LoVo (cell line): ENCODE measurements at places on chromosomes 11 and 22.

- DNase-seq, result no peak
These were observed 6.1 kb upstream of the A4GALT start for GRCh38 chr22:42726811-42727210.

DNA sequence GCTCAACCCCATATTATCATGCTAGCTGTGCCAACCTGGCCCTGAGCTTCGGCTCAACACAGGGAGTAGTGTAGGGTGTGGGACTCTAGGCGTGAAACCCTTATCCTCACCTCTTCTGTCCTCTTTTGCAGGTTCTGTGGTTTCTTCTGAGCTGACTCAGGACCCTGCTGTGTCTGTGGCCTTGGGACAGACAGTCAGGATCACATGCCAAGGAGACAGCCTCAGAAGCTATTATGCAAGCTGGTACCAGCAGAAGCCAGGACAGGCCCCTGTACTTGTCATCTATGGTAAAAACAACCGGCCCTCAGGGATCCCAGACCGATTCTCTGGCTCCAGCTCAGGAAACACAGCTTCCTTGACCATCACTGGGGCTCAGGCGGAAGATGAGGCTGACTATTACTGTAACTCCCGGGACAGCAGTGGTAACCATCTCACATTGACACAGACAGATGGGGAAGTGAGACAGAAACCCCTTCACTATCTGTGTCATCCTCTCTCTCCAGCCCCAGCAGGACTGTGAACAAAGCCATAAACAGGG is 76.4 kb downstream of the GGTLC2 start:
- no peak for DNase-seq

GRCh38 chr11:45233804-45234170 is 52.4 kb downstream of the SYT13 start:
- no peak for DNase-seq

DNA sequence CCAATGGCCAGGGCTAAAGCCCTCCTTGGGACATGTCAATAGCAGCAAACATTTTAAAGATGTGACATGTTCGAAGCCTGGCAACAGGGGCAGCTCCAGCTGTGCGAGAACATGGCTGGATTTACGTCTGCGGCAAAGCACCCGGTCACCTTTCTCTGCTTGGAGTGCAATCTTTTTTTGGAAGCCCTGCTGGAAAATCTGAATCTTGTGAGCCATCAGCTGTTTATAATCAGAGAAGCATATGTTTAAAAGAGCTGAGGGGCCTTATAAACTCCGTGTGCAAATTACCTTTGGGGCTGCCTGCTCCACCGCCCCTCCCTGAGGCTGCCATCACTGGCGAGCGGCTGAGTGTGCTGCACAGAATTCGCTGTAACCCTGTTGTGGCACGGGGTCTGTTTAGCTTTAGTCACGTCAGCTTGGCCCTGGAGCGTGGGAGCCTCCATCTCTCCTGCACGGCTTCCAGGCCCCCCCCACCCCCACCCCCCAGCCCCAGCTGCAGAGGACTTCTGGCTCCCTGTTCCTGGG is 9.0 kb upstream of the KCNQ1OT1 start:
- DNase-seq, result no peak

DNA sequence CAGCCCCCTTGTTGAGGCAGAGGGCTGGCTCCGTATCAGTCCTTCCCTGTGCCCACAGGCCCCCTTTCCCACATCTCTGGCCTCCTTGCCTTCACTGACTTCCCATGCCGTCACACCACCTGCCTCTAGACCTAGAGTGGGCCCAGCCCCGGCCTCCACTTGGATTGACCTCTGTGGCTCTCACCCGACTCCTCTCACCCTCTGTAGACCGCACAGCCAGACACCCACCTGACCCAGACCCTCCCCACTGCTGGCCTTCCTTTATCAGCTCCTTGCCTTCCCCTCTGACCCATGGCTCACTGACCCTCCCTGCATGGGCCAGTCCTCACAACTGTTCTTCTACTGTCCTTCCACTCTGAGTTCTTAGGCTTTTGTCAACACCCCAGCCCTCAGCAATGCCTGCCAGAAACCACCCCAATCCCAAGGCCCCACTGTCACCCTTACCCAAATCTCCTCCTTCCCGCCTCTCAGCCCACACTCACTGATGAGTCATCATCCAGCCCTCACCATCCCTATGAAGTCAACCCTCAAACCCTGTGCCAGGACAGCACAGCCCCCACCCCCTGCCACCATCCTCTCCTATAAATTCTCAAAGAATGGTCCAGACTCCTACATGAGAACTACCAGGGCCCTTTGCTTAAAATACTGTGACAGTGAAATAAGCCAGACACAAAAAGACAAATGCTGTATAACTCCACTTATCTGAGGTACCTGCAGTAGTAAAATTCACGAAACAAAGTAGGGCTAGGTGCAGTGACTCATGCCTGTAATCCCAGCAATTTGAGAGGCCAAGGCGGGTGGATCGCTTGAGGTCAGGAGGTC is 53.4 kb downstream of the SCGB1A1 start:
- peak; percentile 53 for DNase-seq

DNA sequence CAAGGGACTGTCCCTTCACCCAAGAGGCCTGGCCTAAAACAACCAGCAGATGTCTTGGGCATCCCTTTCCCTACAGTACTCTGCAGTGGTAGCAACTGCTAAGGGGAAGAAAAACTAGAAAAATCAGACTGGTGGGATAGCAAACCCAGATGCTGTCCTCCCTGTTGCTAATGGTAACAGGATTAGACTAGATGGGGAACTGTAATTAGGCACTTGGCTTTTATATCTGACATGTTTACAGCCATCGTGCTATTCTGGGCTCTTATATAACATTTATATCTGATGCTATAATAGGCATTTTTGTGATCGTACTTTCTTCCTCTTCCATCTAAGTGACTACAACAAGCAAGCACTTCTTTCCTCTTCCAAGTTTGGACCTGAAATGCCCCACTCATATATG is 316.7 kb downstream of the DLG2 start:
- DNase-seq, result no peak

DNA sequence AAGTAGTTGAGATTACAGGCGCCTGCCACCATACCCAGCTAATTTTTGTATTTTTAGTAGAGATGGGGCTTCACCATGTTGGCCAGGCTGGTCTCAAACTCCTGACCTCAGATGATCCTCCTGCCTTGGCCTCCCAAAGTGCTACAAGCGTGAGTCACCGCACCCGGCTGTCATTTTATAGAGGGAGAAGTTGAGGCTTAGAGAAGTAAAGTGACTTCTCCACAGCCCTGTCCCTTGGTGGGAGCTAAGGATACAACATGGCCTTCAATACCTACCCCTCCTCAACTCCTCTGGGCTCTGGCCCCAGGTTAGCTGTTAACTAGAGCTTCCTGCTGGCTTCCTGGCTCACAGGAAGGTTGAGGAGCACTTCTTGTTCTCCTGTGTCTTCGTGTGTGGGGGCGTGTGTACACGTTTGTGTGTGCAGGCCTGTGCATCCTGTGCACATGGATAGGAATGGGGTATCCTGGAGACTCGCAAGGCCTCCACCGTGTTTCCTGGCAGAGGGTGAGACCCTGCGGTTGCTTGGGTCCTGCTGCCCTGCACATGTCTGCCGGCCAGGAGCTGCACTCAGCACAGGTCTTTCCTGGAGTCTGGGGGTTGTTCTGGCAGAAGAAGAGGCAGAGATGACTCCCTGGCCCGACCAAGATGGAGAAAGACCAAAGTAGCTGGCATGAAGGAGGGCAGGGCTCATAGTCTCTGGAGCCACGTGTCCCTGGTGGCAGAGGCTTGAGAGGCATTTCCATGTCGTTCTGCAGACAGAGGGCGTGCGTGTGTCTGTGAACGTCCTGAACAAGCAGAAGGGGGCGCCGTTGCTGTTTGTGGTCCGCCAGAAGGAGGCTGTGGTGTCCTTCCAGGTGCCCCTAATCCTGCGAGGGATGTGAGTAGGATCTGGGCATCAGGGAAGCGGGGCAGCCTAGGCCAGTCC is 2.4 kb downstream of the SIDT2 start:
- no peak for DNase-seq

DNA sequence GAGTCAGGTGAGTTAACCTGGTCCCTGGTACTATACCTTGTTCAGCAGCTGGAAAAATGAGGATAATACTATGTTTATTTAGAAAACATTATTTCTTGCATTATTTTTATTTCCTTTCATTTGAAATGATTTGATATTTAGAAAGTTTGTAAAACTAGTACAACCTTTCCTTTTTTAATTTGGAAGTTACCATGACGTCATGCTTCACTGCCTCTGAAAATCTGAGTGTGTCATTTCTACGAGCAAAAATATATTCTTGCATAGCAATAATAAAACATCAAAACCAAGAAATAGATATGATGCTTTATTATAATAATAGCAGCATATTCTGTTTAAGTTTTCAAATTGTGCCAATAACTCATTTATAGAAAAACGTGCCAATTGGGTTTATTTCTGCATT is 1445.0 kb upstream of the RAG2 start:
- no peak for DNase-seq

DNA sequence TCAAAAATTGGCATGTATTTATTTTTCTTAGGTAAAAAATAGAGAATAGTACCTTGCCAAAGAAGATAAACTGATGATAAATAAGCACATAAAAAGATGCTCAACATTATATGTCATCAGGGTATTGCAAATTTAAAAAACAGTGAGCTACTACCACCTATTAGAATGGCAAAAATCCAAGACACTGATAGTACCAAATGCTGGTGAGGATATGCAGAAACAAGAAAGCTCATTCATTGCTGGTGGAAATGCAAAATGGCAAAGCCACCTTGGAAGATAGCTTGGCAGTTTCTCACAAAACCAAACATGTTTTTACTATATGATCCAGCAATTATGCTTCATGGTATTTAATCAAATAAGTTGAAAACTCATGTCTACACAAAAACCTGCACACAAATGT is 46.4 kb upstream of the EED start:
- no peak for DNase-seq

GRCh38 chr22:36331912-36332622 is 55.7 kb downstream of the MYH9 start:
- no peak for DNase-seq

- no peak for DNase-seq
These were observed 176.7 kb downstream of the BCR start for GRCh38 chr22:23357053-23357452.

DNA sequence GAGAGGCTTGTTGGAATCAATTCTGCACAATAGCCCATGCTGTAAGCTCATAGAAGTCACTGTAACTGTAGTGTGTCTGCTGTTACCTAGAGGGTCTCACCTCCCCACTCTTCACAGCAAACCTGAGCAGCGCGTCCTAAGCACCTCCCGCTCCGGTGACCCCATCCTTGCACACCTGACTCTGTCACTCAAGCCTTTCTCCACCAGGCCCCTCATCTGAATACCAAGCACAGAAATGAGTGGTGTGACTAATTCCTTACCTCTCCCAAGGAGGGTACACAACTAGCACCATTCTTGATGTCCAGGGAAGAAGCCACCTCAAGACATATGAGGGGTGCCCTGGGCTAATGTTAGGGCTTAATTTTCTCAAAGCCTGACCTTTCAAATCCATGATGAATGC is 13.3 kb downstream of the SERPIND1 start:
- DNase-seq, result no peak

DNA sequence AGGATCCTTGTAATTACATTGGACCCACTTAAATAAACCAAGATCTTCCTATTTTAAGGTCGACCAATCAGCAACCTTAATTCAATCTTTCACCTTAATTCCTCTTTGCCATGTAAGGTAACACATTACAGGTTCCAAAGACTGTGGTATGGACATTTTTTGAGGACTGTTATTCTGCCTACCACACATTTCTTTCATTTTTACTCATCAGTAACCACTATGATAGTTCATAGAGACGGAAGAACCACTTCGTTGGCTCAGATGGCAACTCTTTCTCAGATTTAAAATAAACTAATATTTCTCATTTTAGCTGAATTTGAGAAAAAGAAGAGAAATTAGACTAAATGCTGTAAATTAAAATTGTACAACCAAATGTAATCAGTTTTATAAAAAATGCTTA is 96.3 kb downstream of the PAX6 start:
- DNase-seq, result no peak

- DNase-seq, result peak; percentile 60
These were observed 12.7 kb downstream of the DUSP8 start for GRCh38 chr11:1559111-1559951.

GRCh38 chr22:41690476-41690875 is 1.8 kb upstream of the SNU13 start:
- DNase-seq, result no peak

DNA sequence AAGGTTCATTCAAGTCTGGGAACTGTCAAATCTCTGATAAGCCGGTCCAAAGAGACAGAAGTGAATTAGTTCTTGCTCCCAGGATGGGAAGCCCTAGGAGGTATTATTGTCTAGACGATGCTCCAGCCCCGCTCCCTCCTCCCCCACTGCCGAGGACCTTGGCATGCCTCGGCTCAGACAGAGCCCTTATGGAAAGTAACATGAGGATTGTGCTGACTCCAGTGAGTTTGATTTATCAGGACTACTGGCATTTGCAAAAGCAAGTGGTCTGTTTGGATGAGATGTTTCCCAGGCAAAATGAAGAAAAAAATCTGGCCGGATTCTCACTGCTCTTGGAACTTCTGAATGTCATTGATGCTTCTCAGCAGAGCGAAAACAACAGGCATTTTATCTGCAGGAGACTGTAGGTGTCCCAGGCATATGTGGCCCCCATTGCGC is 341.0 kb downstream of the ETS1 start:
- no peak for DNase-seq

DNA sequence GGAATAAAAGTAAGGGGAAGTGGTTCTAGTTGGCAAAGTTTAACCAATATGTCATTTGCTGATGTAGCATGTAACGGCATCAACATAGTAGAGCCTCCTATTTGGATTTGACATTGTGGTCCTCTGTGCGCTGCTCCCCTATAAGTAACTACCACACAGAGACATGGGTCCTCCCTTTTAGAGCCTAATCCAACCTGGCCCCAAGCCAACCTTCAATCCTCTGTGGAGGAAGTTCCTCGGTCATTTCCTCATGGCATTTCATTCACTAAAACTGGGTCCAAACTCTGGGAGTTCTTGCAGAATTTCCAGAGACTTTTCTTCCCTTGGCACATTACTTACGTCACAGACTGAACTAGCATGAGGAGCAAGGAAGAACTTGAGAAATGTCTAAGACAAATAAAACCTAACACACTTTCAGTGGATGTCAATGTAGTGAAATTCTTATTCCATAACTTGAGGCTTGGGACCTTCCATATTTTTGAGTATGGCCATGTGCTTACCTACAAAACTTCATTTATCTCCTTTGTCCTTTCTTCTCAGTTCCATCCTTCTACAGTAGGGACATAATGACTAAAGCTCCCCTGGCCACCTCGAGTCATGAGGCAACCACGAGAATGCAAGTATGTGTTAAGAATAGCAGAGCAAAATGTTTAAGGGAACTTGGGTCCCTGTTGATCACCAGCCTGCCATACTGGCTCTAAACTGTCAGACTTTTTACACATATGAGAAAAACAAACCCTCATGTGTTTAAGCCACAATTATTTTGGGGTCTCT is 34.7 kb downstream of the MMP20 start:
- DNase-seq, result no peak

GRCh38 chr11:102010776-102011494 is 36.3 kb upstream of the CFAP300 start:
- DNase-seq, result peak; percentile 90

GRCh38 chr11:115155978-115156377 is 348.2 kb downstream of the CADM1 start:
- DNase-seq, result no peak
